ENCODE measurements at places on chromosomes 16 and 17.

GRCh38 chr17:81388091-81388611, 7.1 kb upstream of the BAHCC1 start:
- no peak for DNase-seq

GRCh38 chr17:28407130-28407973, 1.3 kb upstream of the SLC46A1 start:
- no peak for DNase-seq

GRCh38 chr17:74431568-74432423, at the start of gene GPRC5C:
Gene GPRC5C (plus strand): TSS chr17:74432088. CDS start chr17:74439777, 7,689 bp downstream.
- DNase-seq: no peak

GRCh38 chr17:4195306-4195705, 52.3 kb downstream of the CYB5D2 start:
- DNase-seq: no peak

- no peak for DNase-seq
Measured at GRCh38 chr17:51132964-51133319, 12.3 kb upstream of the SPAG9 start.

- DNase-seq: no peak
Measured at GRCh38 chr16:68083239-68083781, 1.9 kb upstream of the NFATC3 start.

GRCh38 chr17:20703781-20704180, 124.3 kb downstream of the CDRT15L2 start:
- DNase-seq: no peak

GRCh38 chr17:50790618-50791017, 23.3 kb upstream of the ANKRD40CL start:
- DNase-seq: no peak

DNA sequence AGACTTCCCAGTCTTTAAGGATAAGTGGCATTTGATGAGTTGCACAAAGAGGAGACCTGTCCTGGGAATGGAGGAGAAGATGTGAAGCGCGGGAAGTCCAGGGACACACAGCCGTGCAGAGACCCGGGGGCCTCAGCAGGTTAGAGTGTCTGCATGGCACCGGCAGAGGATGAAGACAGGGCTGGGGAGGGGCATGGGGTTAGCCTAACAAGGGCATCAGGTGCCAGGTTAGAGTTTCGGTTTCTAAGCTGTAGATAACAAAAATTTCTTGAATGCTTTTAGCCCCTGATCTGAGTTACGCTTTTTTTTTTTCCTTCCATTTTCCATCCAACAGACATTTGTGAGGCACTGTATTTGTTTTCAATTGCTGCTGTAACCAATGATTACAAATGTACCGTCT, 594.3 kb downstream of the MAF start:
- no peak for DNase-seq

GRCh38 chr17:31226950-31227349, 70.1 kb downstream of the OMG start:
- DNase-seq: no peak

- DNase-seq: no peak
Measured at GRCh38 chr17:82338858-82339633, 5.5 kb upstream of the SECTM1 start.

DNA sequence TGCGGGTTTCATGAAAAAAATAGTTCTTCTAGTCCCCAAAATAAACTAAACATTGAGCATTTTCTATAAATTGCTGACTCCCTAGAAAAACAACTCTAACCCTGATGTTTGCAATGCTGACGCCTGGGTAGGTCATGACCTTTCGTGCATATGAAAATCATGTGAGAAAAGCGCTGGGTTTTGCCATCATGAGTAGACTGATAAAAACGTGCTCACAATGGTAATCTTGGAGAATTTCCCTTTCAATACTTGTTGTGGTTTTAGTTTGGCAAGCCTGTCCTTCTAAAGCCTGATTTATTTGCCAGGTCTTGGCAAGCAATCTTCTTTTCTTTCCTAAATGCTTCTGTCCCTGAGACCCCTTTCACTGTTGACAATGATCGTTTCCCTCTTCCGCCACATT, 4.0 kb upstream of the CLEC10A start:
- DNase-seq: no peak

Data from NCI-H2081 treated with DMSO at 0.1 percent for 48 hours (cell line).